IMR-90 (cell line): ENCODE measurements at places on chromosomes 16 and 17. TPM values are rescaled to one million over a fixed set of nuclear protein-coding genes. Genes with fewer than 3 reads are reported as not detected.

DNA sequence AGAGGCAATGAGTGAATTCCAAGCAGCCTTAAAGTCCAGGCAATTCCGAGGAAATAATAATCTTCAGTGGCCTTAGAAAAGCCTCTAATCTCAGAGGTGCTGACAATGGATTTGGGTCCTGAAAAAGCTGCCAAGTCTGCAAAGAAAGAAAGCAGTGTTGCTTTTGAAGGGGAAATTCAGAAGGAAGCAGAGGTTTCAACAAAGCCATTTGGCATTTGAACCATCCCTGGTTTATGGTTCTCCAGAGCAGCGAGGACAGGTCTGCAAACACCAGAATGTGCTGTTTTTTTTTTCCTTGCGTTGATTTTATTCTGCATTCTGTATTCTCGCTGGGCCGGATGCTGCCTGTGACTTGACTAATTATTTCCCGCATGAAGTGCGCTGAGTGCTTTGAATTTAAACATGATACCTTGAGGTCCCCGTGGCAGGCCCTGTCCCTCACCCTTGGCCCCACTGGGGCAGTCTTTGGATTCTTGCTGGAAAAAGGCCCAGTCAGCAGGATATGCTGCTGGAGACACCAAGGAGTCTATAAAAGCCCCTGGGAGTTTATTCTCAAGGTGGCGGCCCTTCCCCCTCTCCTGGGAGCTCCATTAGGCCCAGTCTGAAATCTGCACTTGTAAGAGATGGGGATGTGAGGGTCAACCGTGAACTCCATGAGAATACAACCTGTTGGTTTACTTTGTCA, 338.3 kb downstream of the HAPSTR1 start:
- no peaks in the 10 kb centered on the region for H3K36me3 ChIP-seq
- H3K4me1 ChIP-seq, result no peaks in the 10 kb centered on the region
- H3K27me3 ChIP-seq, result no peaks in the 10 kb centered on the region
- H3K4me3 ChIP-seq, result no peak overlapping the region

DNA sequence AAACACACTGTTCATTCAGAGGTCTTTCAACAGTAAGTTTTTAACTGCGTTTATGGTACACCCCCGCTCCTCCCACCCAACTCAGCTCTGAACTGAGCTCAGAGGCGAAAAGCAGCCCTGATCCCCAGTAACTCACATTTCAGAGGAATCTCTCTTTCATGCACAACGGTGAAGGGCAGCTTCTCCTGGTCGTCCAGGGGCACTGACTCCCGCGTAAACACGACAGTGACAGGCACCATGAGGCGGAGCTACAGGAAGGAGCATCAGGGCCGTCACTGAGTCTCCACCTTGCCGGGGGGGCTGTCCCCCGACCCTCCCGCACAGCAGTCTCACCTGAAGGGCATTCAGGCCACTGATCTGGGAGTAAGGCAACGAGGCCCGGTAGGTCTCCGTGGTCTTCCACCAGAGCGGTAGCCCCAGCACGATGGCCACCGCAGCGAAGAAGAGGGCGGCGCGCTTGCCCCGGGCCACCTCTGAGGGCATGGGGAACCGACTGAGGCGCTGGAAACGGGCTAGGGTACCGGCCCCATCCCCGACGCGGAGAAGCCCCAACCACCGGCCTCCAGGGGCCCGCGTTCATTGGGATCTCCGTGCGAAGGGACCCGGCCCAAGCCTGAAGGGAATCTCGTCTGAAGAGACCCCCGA, 486 bp downstream of the PIGS start:
- H3K27me3 ChIP-seq, result no peaks in the 10 kb centered on the region
- peaks cover 16% of the 10 kb centered on the region for H3K36me3 ChIP-seq
- peak overlapping the region; percentile 61 for H3K27ac ChIP-seq
- H3K4me1 ChIP-seq, result peaks cover 3% of the 10 kb centered on the region; the same call in 1 of the 2 replicates
- H3K4me3 ChIP-seq, result peak overlapping the region; percentile 85
- DNase-seq, result no peak

DNA sequence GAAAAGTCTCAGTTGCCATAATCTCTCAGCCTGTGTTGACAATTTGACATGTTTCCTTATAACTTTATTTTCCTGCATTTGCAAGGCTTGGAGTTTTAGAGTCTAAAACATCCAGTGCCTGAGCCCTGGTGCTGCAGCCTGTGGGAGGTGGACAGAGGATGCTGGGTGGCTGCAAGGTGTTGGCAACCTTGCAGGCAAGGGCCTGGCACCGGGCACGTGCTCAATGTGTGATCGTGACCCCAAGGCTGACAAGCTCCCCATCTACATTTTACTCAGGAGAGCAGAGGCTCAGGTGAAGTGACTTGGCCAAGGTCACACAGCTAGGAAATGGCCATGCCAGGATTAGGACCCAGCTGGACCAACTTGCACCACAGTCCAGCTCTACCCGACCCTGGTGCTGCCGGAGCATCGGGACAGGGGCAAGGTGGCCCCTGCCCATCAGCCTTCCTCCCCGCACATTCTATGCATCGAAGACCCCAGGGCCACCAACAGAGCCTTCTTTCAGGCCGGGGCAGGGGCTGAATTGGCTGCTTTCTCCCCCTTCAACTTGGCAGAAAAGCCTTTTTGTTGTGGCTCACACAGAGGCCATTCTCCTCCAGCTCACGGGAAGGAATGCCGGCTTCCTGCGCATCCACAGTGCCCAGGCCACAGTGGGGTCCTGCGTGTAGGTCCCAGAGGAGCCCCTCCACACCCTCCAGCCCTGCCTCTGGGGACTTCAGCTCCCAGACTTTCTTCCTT, 23.1 kb downstream of the MMP15 start:
- H3K4me3 ChIP-seq, result no peak overlapping the region
- no peaks in the 10 kb centered on the region for H3K4me1 ChIP-seq
- H3K36me3 ChIP-seq, result no peaks in the 10 kb centered on the region
- no peak for DNase-seq

MAPT gene
- total RNA-seq, result under 0.01 and 0.18 TPM in 2 replicates

LUC7L3 gene
- total RNA-seq, result 17.7 and 20.0 TPM in 2 replicates

GRCh38 chr17:70153210-70153609, 16.1 kb upstream of the KCNJ2 start:
- H3K4me3 ChIP-seq, result no peak overlapping the region
- no peaks in the 10 kb centered on the region for H3K27me3 ChIP-seq
- no peak overlapping the region for H3K27ac ChIP-seq
- no peaks in the 10 kb centered on the region for H3K4me1 ChIP-seq
- H3K36me3 ChIP-seq, result no peaks in the 10 kb centered on the region
- no peak for DNase-seq

GRCh38 chr17:66514227-66514806, 211.9 kb downstream of the PRKCA start:
- H3K27me3 ChIP-seq, result no peaks in the 10 kb centered on the region
- H3K36me3 ChIP-seq, result peaks cover 3% of the 10 kb centered on the region; the same call in 1 of the 2 replicates
- H3K4me3 ChIP-seq, result no peak overlapping the region
- no peak overlapping the region for H3K27ac ChIP-seq
- peaks cover 8% of the 10 kb centered on the region for H3K4me1 ChIP-seq

- peaks cover 3% of the 10 kb centered on the region for H3K4me1 ChIP-seq
- peak; percentile 52 for DNase-seq
- H3K27ac ChIP-seq, result no peak overlapping the region
Observed at GRCh38 chr17:64992325-64992802, 64.2 kb downstream of the GNA13 start.

DNA sequence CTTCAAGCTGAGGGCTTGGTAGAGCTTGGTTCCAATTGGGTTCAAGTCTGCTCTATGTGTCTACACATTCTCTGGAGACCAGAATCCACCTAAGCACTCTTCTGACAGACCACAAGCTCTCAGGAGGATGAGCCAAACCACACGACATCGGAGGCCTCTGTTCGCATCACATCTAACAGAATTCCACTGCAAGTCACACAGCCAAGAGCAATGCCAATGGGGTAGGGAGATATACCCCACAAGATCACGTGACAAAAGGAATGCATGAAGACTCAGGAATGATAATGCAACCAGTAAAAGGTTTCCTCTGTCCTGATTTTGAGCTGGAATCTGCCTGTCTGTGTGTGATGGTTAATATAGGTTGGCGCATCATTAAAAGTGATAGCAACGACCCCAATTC, 46.6 kb upstream of the RPL38 start:
- H3K4me1 ChIP-seq, result no peaks in the 10 kb centered on the region
- no peak for DNase-seq
- H3K36me3 ChIP-seq, result no peaks in the 10 kb centered on the region
- no peaks in the 10 kb centered on the region for H3K27me3 ChIP-seq

GRCh38 chr16:86563469-86564345, 2.9 kb upstream of the FOXC2 start:
- DNase-seq, result peak; percentile 89
- H3K27ac ChIP-seq, result 0 out of 2 replicates have a peak overlapping the region, but pooled peaks have one; percentile 18
- no peaks in the 10 kb centered on the region for H3K27me3 ChIP-seq

DNA sequence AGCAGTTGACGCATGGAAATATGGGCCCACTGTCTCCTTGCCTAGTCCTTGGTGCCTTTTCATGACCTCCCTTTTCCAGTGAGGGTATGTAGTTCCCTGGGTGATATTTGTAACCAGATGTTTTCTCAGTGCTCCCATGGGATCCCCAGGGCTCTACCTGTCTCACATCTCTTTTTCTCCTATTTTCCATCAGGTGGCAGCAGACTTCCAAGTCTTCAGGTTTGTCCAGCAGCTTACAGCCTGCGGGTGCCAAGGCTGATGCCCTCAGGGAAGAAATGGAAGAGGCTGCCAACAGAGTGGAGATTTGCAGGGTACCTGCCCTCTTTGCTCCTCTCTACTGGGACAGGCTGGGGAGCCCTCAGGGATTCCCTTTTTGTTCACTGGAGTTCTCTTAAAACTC, 89.1 kb downstream of the ELAC2 start:
- peaks cover 3% of the 10 kb centered on the region; the same call in 1 of the 2 replicates for H3K4me1 ChIP-seq
- no peak overlapping the region for H3K27ac ChIP-seq
- DNase-seq, result no peak
- no peaks in the 10 kb centered on the region for H3K27me3 ChIP-seq

- H3K27ac ChIP-seq, result peak overlapping the region; percentile 70
- peaks cover 20% of the 10 kb centered on the region for H3K36me3 ChIP-seq
- no peaks in the 10 kb centered on the region for H3K27me3 ChIP-seq
- no peak overlapping the region for H3K4me3 ChIP-seq
- peaks cover 25% of the 10 kb centered on the region for H3K4me1 ChIP-seq
Observed at GRCh38 chr16:84758627-84759026, 58.8 kb downstream of the USP10 start.

DNA sequence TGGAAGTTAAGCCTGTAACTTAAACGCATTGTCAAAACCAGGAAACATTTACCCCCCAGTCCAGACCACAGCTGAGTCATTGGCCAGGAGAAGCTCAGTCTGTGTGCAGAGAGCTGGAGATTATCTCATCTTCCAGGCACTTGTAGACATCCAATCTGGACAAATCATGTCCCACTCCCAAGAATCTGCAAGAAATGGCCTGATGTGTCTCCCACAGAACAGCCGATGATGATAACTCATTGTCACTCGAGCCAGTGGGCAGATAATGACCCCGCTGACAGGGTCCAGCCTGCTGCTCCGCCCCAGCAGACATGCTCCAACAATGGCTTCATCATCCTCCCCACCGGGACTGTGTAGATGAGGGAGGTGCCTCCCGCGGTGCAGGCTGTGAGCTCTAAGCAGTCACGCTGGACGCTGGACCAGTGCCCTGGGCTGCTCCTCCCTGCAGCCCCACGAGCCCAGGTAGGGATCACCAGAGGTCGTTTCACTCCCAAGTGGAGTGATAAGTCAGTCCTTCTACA, 322.5 kb downstream of the C16orf95 start:
- peak; percentile 97 for DNase-seq
- peak overlapping the region; percentile 20; the same call in 1 of the 2 replicates for H3K4me3 ChIP-seq
- H3K27ac ChIP-seq, result peak overlapping the region; percentile 38
- no peaks in the 10 kb centered on the region for H3K36me3 ChIP-seq

- no peaks in the 10 kb centered on the region for H3K36me3 ChIP-seq
- H3K4me1 ChIP-seq, result no peaks in the 10 kb centered on the region
- H3K27ac ChIP-seq, result no peak overlapping the region
- no peak for DNase-seq
Observed at GRCh38 chr16:82533189-82533588, 93.6 kb upstream of the CDH13 start.

GRCh38 chr17:57699751-57700219, 45.3 kb downstream of the CCDC182 start:
- peaks cover 30% of the 10 kb centered on the region for H3K27me3 ChIP-seq
- H3K4me1 ChIP-seq, result no peaks in the 10 kb centered on the region
- no peaks in the 10 kb centered on the region for H3K36me3 ChIP-seq

CNTNAP4 gene
- not detected in 2 replicates for total RNA-seq

KRTAP9-2 gene
- not detected in 2 replicates for total RNA-seq
